Suppressor macrophage treated with lipopolysaccharide for 1 hour (primary cell): ENCODE measurements at places on chromosomes 3 and 15.
A peak's percentile ranks its signal among the peaks of the same experiment; 100 is the strongest.

- no peak for DNase-seq
These were observed 236.9 kb downstream of the XXYLT1 start for GRCh38 chr3:195034101-195034500.

DNA sequence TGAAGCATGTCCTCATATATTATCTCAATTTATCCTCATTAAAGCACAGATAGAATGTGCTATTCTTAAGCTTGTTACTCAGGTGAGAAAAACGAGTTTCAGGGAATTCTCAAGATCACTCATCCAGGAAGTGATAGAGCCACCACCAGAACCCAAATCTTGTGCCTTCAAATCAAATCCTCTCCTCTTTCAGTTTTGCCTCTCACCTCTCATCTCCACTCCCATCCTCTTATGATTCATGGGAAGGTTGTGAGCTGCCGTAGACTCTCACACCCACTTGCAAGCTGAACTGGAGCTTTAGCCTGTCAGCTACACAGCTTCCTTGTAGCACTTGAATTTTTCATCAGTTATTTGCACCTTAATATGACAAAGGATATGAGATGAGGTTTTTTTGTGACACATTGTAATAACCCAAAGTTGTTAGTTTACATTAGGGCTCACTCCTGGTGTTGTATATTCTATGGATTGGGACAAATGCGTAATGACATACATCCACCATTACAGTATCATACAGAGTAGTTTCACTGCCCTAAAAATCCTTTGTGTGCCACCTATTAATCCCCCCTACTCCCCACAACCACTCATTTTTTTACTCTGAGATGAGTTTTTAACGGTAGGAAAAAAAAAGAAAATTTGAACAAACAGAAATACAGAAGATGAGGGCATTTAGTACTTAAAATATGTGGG lies 25.7 kb downstream of the GPR15 start:
- DNase-seq = no peak

DNA sequence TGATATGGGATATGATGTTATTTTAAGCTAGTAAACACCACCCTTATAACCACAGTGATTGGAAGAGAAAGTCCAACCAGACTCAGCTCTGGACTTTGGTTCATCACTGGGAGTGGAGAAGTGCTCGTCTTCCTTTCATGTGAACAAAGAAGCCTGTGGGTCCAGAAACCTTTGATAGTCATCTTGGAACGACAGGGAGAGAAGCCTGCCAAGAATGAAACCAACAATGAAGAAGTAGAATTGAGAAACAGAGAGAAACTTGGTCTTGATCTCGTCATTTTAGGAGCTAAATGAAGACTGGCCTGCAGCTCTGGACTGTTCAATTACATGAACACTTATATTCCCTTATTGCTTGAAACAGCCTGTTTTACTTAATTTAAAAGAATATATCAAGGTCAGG lies 13.1 kb upstream of the SLC35G2 start:
- no peak for DNase-seq

GRCh38 chr3:125175295-125176078 lies 37.1 kb downstream of the SLC12A8 start:
- DNase-seq = no peak

DNA sequence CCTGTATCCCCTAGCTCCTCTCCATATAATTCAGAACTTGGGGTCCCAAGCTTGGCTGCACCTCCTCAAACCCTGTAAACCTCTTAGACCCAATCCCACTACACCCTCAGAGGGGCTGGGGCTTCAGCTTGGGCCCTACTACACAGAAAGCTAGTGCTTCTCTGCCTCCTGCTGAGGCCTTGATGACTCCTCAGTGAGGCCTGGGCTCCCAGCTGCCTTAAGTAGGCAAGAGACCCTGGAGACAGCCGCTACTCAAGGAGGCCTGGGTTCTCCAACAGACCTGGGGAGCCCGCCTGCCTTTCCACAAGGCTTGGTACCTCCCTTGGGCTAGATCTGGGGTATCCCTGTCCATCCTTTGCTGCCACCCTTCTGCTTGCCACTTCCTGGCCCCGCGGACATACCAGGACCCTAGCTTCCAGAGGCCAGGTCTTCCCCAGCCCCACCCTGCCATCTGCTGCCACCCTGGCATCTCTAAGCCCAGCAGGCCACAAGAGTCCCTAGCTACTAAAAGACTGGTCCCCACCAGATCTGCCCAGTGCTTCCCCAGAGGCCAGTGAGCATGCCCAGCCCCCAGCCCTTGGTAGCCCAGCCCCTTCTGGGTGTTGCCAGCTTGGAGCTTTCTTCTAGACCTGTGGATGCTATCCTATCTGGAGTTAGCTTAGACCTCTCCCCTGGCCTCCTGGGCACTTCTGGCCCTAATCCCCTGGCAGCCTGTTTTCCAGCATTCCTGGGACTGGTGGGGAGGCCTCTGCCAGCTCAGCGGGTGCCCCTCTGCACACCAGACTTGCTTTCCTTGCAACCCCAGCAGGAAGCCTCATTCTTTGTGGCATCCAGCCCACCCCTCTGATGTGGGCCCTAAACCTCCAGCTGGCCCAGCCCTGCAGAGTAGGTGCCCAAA lies 13.7 kb downstream of the C15orf39 start:
- DNase-seq = no peak

GRCh38 chr15:37395100-37395468 lies 294.7 kb upstream of the MEIS2 start:
- no peak for DNase-seq

DNA sequence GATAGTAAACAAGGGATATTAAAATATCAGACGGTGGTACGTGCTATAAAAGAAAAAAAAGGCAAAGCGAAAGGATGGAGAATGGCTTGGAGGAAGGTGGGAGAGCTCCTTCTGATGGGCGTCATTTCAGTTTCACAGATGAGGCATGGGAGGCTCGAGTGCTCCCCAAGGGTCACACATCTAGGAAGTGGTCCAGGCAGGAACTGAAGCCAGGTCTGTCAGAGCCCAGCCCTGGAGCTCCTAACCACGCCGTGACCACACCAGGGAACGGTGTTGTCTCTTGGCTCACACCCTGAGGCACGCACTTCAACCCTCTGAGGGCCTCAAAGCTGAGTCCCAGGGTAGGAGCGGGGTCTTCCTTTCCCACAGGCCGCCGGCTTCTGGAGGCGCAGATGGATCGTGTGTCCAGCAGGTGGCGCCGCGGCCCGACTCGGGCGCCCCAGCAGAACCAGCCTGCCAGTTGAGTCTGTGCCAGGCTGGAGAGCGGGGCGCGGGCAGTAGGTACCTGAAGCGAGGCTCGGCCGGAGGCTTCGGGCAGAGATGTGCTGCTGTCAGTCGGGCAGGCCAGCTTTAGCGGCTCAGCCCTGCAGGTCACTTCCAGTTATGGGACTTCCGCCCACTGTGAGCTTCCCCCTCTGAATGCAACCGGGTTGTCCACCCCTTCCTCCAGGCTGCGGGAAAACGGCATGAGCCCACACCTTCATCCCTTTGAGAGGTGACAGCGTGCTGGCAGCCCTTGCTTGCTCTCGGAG lies 68.1 kb downstream of the SLC6A1 start:
- DNase-seq = peak; percentile 67

- DNase-seq = peak; percentile 65
These were observed 28.1 kb upstream of the CORO2B start for GRCh38 chr15:68550498-68551295.

- DNase-seq = no peak
These were observed 72.9 kb downstream of the MEGF11 start for GRCh38 chr15:66180531-66181097.

- DNase-seq = no peak
These were observed 82.0 kb downstream of the MRPL46 start for GRCh38 chr15:88385078-88385700.

DNA sequence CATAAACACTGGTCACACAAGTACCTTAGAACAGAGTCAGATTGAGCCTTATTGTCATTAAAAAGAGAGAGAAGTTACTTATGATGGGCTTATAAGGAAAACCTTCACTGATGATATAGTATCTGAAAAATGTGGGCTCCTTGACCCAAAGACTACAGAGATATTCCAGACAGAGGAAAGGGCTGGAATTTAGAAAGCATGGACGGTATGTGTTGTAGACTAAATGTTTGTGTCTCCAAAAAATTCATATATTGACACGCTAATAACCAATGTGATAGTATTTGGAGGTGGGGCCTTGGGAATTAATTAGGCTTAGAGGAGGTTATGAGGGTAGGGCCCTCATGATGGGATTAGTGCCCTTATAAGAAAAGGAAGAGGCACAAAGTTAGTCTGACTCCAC lies 61.0 kb upstream of the DAZL start:
- no peak for DNase-seq
